ENCODE measurements at places on chromosomes 3 and 15.

- DNase-seq: no peak
These were observed 51.9 kb downstream of the GOLM2 start for GRCh38 chr15:44340410-44340809.

GRCh38 chr3:65020281-65021160, 332.7 kb upstream of the ADAMTS9 start:
- DNase-seq: no peak

DNA sequence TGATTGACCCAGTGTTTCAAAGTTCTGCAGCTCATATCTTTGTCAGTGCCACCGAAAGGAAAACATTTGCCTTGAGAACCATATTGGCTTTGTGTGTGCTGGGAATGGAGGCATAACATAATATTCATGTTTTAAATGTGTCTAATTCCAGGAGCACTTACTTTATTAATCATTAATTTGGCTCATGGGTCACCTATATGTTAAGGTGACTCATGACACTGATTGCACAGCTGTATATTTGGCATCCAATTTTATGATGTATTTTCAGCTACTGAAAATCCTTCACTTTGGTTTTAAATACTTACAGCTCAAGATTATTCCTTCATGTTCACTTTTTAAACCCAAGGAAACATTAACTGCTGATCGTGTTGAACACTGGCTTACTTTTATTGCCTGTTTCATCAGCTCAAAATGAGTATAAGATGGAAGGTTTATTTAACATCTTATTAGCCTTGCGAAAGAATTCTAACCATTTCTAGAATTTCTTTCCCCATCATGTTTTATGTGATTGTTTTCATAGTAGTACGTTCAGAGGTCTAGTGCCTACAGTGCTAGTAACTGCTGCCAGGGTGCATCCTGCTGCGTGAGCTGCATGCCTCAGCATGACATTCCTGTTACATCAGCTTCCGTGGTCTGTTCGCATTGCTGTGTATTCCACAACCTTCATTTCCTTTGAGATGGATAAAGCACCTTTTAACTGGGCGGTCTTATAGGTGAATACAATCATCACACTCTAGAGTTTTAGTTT, 63.7 kb downstream of the LRCH3 start:
- peak; percentile 80 for DNase-seq

- DNase-seq: peak; percentile 43
These were observed 130.6 kb downstream of the NSMCE3 start for GRCh38 chr15:29139072-29139471.

DNA sequence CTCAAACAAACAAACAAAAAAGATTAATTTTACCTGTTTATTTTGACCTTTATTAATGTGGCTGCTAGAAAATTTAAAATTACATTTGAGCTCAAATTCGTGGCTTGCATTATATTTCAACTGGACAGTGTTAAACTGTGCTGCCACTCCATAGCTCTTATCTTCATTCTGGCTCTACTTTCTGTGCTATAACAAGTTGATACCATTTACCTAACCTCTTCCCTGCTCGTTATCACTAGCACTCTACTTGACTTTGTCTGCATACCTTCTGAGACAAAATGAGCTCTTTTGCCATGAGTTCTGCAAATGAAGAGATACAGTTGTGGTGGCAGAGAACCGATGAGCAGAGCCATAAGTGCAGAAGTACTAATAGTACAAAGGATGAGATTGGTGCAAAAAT, 26.4 kb downstream of the MINDY2 start:
- no peak for DNase-seq

- DNase-seq: no peak
These were observed 563.8 kb upstream of the ROBO1 start for GRCh38 chr3:80331494-80332170.

DNA sequence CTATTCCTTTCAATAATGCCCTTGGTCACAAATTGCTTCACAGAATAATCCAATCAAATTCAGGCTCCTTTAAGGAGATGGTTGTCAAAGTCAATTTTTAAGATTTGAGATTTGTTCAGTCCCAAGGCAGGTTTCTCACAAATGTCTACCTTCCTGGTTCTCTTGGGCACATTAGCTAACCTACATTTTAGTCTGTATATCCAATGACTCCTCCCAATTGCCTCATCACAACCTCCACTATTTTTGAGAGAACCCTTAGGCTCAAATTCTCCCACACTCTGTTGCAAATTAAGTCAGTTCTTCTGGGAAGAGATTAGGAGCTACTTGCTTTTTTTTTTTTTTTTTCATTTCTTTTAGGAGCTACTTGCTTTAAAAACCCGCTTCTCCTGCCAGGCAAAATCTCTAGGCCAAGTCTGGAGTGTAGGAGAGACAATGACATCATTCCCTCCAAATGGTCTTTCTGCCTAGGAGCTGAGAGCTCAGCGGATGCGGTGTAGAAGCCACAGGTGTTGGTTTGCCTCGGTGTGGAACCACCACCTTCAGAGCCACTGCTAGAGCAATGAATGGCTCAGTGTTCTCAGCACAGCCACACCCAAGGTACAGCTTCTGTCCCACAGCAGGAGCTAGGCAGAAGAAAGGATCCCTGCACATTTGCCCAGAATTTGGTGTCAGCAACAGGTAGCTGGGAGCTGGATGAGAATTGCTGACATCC, 10.0 kb upstream of the INO80 start:
- no peak for DNase-seq

GRCh38 chr3:24838533-24838932, 343.9 kb upstream of the THRB start:
- no peak for DNase-seq

GRCh38 chr15:28923726-28924280, 38.0 kb downstream of the APBA2 start:
- DNase-seq: no peak

DNA sequence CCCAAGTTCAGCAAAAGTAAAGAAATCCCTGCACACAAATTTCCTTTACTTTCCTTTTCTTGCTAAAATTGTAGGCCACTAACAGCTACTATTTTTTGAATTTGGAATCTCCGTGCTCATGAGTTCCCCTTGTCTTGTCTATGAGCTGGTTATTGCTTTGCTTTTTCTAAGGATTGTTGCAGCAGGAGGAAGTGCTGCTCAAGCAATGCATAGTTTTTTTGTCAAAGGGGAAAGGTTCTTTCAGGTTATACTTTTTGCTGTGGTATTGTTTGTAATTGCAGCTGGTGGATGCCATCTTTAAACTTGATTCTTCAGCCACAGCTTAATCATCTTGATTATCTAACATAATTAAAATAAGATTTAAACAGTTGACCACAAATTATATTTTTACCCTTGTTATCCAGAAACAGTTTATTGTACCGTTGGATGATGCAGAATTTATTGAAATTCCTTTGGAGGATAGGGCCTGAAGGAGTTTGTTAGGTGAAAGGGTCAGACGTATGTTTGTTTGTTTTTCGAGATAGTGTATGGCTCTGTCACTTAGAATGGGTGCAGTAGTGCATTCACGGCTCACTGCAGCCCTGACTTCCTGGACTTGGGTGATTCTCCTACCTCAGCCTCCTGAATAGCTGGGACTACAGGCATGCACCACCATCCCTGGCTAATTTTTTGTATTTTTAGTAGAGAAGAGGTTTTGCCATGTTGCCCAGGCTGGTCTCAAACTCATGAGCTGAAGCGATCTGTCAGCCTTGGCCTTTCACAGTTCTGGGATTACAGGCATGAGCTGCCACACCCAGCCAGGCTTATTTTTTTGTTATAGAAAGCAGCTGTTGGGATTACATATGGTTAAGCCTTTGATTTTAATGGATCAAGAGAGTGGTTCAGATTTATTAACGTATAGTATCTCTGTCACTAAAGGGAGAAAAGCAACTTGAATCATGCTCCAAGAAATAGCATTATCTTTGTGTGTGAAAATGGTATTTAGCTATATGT, 11.7 kb downstream of the MGA start:
- no peak for DNase-seq

- DNase-seq: no peak
These were observed 86.7 kb upstream of the OXTR start for GRCh38 chr3:8856071-8856470.

GRCh38 chr3:178880274-178880673, 191.3 kb downstream of the ZMAT3 start:
- DNase-seq: no peak

GRCh38 chr15:31079519-31079918, 22.0 kb downstream of the TRPM1 start:
- peak; percentile 86 for DNase-seq

GRCh38 chr3:143784446-143784845, 63.8 kb downstream of the SLC9A9 start:
- DNase-seq: no peak

DNA sequence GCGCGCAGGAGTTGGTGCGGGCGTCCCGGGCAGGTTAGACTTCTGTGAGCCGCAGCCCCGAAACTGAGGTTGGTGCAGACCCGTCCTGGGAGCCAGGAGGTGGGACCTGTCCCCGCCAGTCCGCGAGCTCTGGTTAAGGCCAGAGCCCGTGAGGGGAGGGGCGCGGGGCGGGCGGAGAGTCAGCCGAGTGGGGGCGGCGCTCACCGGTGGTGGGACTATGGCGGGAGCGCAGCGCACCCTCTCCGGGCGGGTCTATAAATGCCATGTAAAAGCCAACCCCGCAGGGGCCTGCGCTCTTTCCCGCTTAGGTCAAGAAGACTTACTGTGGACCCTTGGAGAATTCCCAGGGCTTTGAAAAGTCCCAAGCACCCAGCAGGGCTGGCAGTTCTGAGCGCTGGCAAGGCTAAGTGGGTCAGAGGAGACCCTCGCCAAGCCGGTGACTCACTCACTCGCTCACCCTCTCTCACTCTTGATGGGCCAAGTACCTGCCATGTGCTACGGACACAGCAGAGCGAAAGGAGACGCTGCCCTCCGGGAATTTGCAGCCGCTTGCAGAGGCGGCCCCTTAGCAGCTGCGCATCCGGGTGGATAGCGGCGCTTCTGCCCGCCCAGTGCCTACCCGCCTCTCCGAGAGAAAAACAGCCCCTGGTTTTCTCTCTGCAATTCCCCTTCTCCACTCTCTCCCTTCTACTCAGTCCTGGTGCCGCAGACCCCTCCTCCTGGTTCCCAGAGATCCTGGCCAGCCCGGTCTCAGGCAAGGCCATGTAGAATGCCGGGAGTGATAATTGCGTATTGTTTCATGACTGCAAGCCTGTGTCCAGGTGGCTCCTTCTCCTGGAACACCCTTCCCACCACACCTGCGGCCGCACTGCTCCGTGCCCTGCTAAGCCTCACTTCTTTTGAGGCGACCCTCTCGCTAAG, at the start of gene ALDH1L1:
TSS of gene ALDH1L1 (minus strand) at position 110 of the 921 bp plus-strand sequence. CDS start 19,607 bp downstream, outside the sequence.
- peak; percentile 90 for DNase-seq

GRCh38 chr15:91073077-91073476, 27.0 kb upstream of the SV2B start:
- no peak for DNase-seq

DNA sequence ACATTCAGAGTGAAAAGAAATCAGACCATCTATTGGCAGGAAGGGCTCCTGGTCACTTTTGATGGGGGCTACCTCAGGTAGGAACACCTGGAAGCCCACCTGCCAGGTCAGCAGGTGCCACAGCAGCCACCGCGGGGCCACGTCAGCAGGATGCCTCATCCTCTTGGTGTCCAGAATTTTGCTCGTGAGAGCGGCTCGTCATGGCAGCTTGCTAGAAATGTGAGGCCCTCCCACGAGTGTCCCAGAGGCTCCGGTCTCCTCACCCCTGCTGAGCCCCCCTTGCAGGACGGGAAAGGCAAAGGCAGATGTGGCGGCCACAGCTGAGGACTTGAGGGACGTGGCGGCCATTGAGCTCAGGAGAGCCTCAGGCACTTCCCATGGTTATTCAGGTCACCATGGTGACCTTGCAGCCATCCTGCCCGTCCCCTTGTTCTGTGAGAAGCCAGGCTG, 129.4 kb downstream of the LRRK1 start:
- peak; percentile 40 for DNase-seq

DNA sequence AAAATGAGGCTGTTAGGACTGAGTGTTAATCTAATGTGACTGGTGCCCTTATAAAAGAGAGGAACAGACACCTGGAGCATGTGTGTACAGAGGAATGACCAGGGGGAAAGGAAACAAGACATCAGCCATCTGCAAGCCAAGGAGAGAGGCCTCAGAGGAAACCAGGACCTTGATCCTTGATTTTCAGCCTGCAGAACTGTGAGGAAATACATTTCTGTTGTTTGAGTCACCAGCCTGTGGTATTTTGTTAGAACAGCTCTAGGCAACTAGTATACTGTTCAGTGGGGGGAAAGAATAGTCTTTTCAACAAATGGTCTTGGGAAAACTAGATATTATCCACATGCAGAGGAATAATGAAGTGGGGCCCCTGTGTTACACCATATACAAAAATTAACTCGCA, 80.6 kb downstream of the CCR1 start:
- peak; percentile 88 for DNase-seq

DNA sequence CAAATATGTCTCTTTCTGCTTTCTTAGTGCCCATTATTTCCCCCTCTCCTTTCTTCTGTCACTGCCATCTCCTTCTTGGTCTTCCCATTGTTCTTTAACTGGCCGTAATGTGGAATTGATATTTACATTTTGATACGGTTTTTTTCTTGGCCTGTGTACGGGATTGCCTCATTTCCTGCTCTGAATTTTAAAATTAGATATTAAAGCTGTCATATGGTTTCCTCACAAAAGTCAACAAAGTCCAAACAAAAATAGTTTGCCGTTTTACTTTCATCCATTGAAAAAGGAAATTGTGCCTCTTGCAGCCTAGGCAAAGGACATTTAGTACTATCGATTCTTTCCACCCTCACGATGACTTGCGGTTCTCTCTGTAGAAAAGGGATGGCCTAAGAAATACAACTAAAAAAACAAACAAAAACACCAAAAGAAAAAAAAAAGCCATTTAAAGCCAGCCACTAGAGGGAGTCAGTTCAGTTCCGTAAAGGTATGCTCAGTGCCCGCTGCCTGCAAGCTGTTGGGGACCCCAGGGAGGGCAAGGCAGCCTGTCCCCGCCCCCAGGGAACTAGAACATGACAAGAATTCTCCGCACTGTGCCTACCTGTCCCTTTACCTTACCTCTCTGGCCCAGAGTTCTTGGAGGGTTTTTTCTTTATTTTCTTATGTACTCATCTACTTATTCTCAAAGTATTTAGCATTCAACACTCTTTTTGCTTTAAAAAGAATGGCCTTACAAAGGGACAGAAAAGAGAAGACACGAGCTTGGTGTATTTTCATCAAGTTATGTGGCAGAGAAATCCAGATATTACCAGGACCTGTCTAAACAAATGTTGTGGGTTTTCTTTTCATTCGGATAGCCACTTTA, 30.0 kb upstream of the NR2E3 start:
- DNase-seq: no peak

DNA sequence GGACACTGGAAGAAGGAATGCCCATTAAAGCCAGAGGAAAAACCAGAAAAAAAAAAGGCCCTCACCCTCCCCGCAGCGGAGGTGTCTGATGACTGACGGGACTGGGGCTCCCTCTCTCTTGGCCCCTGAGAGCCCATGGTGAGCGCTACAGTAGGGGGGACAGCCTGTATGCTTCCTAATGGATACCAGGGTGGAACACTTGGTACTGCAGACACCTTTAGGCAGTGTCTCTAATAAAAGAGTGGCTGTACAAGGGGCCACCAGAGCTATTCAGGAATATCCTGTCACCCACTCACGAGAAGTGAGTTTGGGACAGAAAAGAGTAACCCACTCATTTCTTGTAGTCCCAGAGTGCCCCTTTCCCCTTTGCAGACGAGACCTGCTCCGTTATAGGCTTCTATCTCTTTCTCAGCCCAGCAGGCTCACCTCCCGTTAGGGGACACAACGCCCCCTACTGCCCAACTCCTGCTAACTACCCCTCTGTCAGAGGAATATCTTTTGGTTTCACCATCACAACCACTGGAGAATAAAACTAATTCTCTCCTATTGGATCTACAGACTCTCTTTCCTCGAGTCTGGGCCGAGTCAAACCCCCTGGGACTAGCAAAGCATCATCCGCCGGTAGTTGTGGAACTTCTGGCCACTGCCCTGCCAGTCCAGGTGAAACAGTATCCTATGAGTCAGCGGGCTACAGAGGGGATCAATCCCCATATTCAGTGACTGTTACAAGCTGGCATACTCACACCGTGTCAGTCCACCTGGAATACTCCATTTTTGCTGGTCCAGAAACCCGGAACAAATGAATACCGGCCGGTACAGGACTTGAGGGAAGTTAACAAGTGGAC, 40.8 kb downstream of the ZBTB11 start:
- peak; percentile 86 for DNase-seq
